ENCODE measurements at places on chromosomes 5 and 9.
A peak's percentile ranks its signal among the peaks of the same experiment; 100 is the strongest.

GRCh38 chr9:121160025-121160424, 41.6 kb downstream of the RAB14 start:
- DNase-seq: no peak

DNA sequence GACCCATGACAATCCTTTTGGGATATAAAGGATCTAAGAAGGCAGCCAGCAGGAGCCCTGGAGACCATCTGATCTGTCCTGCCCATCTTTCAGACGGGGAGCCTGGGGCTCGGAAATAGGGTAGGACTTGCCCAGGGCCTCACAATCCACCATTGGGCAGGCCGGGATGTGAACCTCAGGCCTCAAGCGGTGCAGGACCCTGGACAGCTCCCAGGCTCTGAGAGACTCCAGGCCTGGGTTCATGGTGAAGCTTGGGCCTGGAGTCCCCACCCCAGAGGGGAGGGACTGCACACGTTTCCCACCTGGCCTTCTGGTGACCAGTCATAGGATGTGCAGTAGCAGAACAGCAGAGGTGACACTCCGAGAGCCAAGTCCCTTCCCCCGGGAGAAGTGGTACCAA, 36.6 kb upstream of the RAPGEF1 start:
- no peak for DNase-seq

GRCh38 chr5:61479850-61480614, 148.0 kb downstream of the ZSWIM6 start:
- no peak for DNase-seq

DNA sequence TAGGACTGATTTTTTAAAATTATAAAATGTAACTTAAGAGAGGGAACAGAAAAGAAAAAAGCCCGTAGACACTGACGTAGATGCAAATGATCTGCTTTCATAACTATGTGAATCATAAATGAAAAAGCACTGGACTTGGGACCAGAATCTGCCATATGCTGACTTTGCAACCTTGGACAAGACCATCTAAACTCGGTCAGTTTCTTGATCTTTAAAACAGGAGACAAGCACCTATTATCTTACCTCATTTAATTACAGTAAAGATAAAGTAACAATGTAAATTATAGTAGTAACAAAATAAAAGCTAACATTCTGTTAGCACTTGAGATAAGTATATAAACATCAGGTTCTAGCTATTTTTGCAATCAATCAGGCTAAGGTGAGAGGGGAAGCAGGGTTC, 20.0 kb downstream of the FBXW2 start:
- DNase-seq: no peak

- no peak for DNase-seq
Observed at GRCh38 chr5:65812648-65813047, 90.6 kb downstream of the NLN start.

- no peak for DNase-seq
Observed at GRCh38 chr9:20474496-20474895, 147.8 kb downstream of the MLLT3 start.

DNA sequence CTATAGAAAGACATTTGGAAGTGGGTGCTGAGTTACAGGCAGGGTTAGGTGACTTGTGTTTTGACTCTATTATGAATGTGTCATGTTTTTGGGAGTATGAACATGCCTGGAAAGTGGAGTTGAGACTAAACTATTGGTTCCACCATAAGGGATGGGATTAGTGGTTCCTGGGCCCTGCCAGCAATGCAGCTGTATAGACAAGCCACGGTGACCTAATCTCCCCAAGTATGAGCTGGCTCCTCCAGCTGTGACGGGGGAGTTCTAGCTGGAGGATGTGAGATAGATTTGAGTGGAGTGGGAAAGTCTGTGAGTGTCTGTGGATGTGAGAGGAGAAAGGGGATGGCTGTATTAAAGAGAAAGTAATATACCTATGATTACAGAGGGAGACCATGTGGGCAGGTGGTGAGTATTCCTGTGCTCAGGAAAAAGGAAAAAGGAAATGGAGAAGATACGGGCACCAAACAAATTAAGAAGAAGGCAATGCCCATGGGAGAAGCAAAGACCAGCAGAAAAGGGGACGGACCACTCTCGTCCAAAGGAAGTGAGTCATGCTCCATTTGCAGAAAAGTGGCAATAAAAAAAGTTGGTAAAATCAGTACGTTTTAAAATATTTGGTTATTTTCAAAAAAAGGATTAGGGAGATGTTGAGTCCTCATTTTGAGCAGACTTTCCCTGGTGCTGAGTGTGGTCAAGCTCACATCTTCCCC, 48.3 kb upstream of the ICE1 start:
- no peak for DNase-seq

DNA sequence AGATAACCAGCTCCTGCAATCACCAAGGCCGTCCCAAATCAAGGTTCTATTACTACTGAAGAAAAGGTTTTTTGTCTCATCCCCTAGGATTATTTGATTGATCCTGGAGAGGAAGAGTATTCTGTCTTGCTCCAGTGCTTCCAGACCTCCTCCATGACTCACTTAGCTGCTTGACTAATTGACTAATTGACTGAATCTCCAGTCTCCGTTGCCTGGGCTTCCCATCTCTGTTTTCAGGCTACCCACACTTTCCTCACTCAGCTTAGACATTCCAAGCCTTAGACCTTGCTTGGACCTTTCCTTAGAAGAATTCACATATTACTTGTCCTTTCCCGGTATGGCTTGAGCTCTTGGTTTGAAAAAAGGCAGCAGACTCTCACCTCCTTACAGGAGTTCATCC, 60.6 kb downstream of the FRMD3 start:
- DNase-seq: no peak

- no peak for DNase-seq
Observed at GRCh38 chr5:1056611-1057484, 48.2 kb downstream of the NKD2 start.

DNA sequence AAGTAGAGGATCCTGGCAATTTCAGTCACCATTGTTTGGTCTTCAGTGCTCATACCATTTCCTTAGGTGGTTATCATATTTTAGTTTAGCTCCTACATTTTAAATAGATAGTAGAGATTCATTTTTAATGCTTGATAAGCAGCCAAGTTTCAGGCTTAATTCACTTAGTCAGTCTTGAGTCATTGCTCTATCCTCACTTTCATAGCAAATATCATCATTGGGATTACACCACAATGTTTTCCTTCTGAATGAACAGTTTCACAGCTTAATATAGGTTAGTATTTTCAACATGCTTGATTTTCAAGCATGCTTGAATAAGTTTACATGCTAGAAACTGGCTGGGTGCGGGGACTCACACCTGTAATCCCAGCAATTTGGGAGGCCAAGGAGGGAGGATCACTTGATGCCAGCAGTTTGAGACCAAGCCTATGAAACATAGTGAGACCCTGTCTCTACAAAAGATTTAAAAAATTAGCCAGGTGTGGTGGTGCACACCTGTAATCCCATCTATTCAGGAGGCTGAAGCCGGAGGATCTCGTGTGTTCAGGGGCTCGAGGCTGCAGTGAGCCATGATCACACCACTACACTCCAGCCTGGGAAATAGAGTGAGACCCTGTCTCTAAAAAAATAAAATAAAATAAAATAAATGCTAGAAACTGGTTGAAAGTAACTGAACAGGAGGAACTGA, 339.9 kb downstream of the ADGRV1 start:
- no peak for DNase-seq

- DNase-seq: no peak
Observed at GRCh38 chr5:14590949-14591348, 9.4 kb downstream of the OTULINL start.

- DNase-seq: no peak
Observed at GRCh38 chr5:90983711-90984124, 399.4 kb downstream of the ARRDC3 start.

DNA sequence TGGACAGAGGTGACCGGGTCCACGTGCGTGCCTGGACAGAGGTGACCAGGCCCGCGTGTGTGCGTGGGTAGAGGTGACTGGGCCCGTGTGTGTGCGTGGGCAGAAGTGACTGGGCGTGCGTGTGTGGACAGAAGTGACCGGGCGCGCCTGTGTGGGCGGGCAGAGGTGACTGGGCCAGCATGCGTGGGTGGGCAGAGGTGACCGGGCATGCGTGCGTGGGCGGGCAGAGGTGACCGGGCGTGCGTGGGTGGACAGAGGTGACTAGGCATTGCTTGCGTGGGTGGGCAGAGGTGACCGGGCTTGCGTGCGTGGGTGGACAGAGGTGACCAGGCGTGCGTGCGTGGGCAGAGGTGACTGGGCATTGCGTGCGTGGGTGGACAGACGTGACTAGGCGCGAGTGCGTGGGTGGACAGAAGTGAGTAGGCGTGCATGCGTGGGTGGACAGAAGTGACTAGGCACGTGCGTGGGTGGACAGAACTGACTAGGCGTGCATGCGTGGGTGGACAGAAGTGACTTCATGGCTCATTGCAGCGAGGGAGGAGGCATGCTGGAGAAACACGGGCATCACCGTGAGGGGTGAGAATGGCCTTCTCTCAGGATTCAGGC, 254.1 kb upstream of the IRX4 start:
- DNase-seq: no peak

- DNase-seq: no peak
Observed at GRCh38 chr5:140587495-140587894, 22.9 kb downstream of the SLC35A4 start.

DNA sequence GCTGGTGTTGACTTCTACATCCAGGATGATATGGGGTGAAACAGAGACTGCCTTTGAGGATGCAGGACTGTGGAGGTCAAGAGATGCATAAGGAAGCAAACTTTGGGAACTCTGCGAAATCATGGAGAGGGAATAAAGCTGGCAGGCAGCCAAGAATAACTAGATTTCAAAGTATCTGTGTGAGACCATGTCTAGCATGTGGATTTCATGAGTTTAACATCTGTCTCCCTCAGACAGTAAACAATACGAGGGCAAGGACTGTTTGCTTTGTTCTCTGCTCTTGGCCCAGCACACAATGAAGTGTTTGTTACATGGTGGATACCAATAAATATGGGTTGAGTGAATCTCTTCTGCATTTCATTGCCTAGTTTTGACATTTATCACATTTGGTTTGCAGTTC, 71.3 kb downstream of the RASEF start:
- peak; percentile 44 for DNase-seq

GRCh38 chr5:56279979-56280378, 46.8 kb upstream of the ANKRD55 start:
- no peak for DNase-seq

DNA sequence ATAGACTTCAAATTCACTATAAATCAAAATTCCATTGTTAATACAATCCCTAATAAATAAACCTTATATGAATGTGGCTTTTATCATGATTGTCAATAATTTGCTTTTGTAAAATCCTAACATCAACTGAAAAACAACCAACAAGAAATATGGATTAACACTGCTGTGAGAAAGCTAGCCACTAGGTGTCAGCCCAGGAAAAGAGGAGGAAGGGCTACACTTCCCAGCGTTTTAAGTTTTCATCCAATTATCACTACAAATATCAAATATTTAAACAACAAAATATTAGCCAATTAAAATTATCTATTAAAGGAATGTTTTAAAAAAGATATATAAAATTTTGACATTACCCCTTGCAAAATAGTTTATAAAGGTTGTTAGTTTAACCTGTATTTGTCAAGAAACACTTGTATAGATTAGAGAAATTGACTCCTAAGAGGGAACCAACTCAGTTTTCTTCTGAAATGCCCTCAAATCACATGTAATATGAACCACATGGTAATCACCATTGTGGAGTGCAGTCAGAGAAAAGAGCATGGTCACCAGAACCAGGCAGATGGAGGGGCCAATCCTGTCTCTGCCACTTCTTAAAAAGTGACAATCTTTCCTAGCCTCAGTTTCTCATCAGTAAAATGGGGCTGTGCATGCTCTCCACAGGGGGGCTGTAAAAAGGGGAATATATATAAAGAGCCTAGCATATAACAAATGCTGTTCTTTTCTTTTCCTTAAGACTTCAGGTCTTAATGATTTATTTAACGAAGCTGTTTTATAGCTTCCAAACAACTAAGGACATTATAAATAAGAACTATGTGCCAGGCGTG, 188.2 kb downstream of the CRB2 start:
- peak; percentile 49 for DNase-seq

DNA sequence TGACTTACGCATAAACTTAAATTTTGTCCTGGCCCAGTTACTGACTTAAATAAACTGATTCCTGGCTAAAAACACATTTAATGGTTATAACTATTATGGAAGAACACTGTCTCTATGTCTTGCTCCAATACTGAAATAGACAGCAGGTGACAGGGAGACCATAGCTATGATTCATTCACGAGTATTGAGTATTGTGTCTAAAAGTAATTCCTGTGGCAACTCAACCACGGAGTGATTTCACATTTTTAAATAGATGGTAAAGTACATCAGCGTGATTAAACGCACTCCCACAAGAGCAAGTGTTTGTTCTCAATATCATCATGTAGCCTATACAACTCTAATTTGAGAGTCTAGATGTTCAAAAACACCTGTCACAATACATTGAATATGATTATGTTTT, 35.9 kb upstream of the PCSK1 start:
- DNase-seq: peak; percentile 11

DNA sequence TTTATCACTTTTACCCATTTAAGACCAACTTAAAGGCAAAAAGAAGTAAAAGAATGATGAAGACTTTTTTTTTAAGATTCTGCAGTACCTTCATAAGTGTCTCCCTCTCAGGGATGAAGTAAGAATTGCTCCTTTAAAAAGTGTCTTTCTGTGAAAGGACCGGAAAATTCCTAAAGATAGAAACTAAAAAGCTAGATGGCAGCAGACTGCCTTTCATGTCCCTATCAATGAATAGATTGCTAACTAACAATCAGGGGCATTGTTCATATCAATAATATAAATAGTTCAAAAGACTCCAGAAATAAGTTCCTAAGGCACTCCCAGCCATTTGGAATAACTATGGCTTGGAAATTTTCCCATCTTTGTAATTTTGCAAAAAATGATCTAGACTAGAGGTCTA, 558.0 kb downstream of the PDE4D start:
- DNase-seq: no peak

DNA sequence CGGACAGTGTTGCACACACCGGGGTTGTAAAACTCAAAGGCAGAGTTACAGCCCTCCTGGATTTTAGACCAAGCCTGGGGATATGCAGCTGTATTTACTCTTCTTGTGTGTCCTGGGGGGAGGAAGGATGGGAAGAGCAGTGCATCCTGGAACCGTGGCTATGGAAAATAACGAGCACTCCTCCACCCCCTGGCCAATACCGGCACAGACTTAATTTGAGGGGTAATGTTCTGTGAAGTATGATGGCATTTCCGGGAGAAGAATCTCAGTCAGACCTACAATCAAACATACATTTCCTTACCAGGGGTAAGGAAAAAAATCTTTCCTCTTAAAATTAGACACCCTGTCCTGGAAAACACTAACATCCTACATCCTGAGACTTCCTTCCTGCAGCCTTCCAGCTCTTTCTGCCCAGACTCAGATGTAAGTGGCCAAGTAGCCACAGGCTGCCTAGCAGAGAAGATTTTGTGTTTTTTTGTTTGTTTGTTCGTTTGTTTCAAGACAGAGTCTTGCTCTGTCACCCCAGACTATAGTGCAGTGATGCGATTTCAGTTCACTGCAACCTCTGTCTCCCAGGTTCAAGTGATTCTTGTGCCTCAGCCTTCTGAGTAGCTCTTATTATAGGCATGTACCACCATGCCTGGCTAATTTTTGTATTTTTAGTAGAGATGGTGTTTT, 11.0 kb upstream of the ERMP1 start:
- peak; percentile 88 for DNase-seq

DNA sequence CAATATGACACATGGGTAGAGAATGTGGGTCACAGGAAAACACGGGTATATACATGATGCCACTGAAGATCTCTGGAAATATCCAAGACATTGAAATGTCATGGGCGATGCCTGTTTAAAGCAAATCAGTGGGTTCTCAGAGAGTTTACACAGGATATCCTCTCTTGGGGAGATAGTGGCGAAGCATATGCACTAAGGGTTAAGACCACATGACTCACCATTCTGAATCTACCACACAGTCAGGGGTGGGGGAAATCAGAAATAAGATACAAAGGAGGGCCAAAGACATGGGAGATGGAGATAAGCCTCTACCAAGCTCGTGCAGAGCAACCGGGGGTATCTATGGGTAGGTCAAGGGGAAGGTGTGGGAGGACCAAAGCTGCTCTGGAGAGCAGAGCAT, 58.8 kb downstream of the SH3PXD2B start:
- DNase-seq: no peak

Data from NCI-H1092 treated with DMSO at 0.1 percent for 48 hours (cell line).